ENCODE measurements at places on chromosomes 4 and X.

DNA sequence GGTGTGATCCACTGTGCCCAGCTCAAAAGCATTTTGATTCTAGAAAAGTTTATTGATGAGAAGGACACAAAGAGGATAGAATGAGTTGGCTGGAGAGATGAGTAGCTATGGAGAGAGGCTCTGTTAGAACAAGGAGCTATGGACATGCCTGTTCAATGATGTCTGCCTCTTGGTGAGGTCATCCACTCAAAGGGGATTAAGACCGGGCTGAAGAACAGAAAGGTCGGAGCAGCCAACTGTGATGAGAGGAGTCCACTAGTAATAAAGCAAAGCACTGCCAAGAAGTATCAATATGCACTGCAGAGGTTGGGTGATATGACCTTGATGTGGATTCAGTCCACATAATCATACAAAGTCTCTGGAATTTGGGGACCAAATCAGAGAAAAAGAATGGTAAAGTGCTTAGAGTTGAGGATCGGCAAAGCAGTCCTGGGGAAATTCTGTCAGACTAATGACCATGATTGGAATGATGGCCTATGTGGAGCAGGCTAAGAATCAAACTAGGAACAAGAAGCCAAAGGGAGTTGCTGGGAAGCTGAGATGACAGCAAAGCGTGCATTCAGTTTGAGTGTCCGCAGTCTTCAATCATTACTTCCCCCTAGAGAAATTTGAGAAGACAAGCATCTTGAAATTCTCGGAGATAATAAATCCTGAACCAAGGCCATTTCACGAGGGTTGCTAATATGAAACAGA is 55.7 kb upstream of the MMAA start:
- no peak for DNase-seq

- no peak for DNase-seq
These were observed 7.2 kb downstream of the SMS start for GRCh38 chrX:21947671-21948070.

DNA sequence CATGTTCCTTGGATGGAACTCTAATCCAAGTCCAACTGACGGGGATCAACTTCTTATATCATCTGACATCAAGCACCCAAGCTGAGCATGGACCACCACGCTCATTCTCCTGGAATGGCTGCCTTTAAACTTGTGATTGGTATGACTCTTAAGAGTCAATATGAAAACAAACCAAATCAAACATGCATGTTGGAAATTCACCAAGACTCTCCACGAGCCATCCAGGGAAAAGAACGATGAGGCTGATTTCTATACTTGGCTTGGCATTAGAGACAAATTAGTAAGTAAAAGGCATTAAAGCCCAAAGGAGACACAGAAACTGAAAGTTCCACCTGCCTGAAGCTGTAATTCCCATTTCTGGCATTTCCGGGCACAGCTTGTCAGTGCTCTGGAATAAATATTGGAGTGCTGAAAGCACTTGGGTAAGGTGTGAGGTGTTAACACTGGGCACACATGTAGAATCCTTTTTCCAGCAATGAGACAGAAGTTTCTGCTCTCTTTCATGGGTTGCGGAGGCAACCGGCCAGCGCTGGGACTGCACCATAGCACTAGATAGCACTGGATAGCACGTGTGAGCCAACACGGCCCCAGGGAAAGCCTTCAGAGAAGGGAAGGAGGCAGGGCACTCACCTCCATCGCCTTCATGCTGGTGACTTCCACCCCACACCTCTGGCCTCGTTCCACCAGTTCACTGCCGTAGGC is 42.1 kb upstream of the CENPU start:
- DNase-seq: no peak

DNA sequence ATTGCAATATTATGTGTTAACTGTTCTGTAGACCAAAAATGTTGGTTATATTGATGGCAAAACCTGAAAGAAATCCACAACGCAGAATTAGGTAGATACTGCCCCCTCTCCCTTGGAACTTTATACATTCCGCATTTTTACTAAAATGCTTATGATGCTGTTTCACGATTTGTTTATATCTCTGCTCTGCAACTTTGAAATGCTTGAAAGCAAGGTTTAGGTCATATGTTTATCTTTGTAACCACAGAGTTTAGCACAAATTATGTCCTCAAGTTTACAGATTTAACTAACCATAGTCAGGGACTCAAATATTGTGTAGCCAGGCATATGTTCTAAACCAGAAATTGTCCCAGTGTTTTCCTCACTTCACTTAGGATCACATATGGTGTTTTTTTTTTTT is 66.1 kb upstream of the H2AZ1 start:
- DNase-seq: no peak

- DNase-seq: no peak
These were observed 600.5 kb upstream of the GRIA3 start for GRCh38 chrX:122583551-122583950.

DNA sequence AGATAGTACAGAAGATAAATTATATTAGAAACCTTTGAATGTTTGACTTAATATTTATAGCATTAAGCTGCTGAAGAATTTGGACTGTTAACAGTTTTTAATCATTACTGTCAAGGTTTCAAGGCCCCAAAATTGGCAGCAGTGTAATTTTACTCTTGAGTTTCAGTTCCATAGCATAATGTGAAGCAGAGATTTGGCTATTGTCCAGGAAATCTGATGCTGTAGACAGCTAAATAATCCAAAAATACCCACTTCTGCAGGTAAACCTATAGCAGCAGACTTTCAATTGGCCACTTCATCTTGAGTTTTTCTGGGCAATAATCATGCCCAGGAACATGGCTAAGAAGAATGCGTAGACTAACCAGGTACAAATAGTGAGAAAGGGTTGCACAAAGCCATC is 85.0 kb downstream of the RCHY1 start:
- peak; percentile 7 for DNase-seq

DNA sequence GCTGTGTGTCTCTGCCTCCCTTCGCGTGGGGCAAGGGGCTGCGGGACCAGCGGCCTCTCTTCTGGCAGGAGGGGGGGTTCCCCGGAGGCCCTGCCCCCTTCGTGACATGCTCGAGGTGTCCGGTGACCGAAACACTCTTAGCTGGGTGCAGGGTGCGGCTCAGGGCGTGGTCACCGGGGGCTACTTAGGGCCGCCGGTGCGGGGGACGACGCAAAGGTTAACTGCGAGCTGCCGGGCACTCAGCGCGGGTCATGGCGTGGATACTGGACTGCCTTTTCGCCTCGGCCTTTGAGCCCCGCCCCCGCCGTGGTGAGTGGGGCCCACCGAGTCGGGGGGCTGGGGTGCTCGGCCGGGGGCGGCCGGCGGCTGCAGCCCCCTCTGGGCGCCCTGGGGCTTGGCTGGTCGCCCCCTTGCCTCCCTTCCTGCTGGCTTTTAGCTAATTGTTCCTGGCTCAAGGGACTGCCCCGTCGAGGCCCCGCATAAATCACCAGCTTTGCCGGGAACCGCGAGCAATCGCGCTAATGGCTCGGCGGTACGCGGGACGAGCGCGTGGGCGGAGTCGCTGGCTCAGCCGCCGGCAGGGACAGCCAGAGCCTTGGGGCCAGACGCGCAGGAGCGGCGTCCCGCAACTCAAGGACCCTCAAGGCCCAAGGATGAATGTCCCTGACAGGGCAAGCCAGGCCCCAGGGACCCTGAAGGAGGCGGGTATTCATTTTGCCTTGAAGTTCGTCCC is at the start of gene ARHGAP36:
Gene ARHGAP36 (plus strand): TSS at position 211 of the 733 bp plus-strand sequence. CDS start 23,320 bp downstream, outside the sequence.
- DNase-seq: no peak

- DNase-seq: no peak
These were observed 488 bp downstream of the NAP1L5 start for GRCh38 chr4:88697141-88697540.

DNA sequence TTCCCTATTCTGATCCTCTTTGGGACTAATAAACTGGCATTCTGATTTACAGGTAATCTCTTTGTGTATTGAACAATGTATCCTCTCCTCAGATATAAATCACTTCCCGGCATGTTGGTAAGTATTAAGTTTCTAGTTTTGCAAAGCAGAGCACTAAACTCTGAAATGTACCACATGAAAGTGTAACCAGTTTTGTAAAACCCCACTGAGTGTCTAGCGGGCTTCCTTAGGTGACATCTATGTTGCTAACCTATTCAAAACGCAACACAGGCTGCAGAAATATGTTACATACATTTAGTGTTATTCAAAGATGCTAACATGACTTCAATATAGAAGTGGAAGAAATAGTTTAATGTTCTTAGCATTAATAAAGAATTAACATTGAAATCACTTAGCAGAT is 25.2 kb downstream of the DNAJB14 start:
- DNase-seq: no peak

DNA sequence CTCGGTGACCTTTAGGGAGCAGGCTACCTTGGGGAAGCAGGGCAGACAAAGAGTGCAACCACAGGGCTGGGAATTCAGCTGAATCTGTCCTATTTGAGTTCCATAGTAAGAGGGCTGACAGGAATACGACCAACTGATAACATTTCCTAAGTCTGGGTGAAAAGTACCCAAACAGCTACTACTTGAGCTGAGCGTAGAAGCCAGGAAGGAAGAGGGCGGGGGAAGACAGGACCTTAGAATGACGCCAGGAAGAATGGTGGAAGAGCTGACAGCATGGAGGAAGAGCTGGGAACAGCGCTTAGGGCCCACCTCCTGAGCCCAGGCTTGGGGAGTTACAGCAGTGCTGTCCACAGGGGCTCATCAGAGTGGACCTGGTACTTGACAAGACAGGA is 14.4 kb downstream of the MECP2 start:
- no peak for DNase-seq

Measured in GM12864 (cell line).